ENCODE measurements at places on chromosomes 5 and 9.
A peak's percentile ranks its signal among the peaks of the same experiment; 100 is the strongest.

DNA sequence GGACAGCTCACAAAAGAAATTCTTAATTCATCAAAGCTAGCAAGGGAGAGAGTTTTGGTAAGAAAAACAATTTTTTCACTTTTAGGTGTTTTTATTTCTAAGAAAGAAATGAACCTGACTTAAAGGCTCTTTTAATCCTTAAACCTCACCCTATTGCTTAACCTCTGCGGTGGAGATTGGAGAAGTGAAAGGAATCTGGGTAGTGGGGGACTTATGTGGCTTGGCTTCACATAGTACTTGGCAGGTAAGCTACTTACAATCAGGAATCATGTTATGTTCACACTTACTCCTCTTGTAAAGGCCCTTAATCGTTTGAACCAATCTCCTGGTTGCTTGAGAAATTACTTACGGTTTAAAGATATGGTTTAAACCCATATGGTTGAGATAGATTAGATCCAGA, 104.8 kb downstream of the ISOC1 start:
- no peak for DNase-seq

DNA sequence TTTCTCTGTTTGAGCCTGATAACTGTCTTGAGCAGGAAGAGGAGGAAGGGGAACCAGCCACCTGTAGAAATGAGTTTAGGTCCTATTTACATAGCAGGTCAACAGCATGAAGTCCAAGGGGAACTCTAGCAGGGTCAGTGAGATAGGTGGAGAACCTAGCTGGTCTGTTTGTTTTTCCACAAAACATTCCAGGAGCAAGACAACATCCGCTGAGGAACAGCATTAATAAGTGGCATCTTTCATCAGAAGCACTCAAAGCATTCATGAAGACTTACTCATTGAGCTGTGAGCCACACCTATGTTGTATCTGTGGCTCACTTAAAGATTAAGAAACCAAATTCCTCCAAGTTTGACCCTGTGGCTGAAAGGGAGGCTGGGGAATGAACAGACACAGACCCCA, 115.9 kb downstream of the ACTBL2 start:
- DNase-seq = peak; percentile 42

GRCh38 chr5:42811591-42812446, at the start of gene SELENOP:
Gene SELENOP, minus strand, starts transcription at chr5:42811892. Its CDS starts 3,539 bp downstream, at chr5:42808353.
- DNase-seq = peak; percentile 26

DNA sequence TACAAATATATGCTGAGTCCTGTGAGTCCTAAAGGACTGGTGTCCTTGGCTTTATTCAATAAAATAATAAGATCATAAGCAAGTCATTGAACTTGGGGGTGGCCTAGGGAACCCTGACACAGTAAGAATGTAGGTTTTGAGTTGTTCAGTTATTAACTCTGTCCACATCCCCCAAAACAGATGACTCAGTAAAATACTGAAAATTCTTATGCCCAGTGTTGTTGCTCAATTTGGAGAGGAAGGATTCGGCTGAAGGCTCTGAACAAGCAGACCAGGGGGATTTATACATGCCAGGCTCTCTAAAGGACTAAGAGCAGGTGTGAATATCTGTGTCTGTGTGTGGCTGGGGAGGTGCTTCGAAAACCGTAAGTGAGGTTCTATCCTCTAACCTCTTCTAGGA, 173.7 kb downstream of the RMI1 start:
- DNase-seq = peak; percentile 64

DNA sequence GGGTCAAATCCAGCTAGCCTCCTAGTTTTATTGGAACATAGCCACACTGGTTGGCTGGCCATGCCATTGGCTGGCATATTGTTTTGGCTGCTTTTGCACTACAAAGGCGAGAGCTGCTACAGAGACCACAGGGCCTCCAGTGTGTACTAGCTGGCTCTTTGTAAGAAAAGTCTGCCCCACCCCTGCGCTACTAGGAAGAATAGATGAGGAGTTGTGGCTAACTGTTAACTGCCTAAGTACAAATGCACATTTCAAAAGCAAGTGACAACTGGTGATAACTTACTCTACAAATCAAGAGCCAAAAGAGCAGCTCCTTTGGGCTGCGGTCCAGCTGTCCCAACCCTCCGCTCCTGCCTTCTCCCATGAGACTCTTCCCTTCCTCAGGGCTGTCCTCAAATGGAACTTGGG, 63.9 kb downstream of the SERINC5 start:
- DNase-seq = no peak

GRCh38 chr9:109019420-109019819, 6.1 kb upstream of the CTNNAL1 start:
- DNase-seq = no peak

GRCh38 chr5:85049020-85049419, 664.3 kb upstream of the EDIL3 start:
- peak; percentile 50 for DNase-seq
